Lung (tissue), 17 donors: ENCODE measurements at places on chromosomes 2 and 18.

DNA sequence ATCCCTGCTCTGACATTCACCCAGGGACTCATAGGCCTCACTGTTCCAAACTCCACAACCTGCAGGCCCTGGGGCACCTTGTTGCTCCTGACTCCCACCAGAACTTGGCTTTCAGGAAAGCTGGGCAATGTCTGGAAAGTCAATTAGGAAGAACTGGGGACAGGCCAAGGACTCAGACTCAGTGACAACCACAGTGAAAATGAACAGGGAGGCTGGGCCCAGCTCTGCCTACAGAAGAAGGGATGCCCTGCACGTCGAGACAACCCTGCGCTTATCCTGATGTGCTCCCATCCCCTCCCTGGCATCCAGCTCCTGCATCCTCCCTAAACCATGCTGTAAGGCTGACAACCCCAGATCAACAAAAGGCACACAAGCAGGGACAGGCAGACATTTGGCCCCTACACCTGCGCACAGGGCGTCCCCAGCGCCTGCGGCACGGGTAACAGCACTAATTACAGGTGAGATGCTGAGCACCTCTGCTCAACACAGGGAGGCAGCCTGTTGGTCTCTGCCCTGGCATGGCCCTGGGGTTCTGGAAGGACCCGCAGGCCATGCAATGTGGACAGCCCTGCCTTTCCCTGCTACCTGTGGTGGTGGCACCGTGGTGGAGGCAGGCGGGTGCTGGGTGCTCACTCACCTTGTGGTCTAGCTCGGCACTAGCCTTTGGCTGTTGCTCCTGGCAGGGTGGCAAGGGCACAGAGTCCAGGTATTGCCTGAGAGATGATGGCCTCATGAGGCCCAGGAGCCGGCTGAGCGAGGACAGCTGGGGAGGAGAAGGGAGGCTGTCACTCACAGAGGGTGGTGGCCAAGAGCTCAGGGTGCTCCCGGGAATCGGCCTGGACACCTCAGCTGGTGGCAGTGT, 23.6 kb upstream of the SEMA4C start:
- no peak for DNase-seq

- no peak for DNase-seq
Measured at GRCh38 chr18:72410399-72410798, 133.7 kb downstream of the CBLN2 start.

GRCh38 chr18:37435996-37436395, 129.6 kb downstream of the CELF4 start:
- DNase-seq, result no peak

GRCh38 chr2:190578158-190579057, 43.9 kb upstream of the NEMP2 start:
- DNase-seq, result peak; percentile 85

DNA sequence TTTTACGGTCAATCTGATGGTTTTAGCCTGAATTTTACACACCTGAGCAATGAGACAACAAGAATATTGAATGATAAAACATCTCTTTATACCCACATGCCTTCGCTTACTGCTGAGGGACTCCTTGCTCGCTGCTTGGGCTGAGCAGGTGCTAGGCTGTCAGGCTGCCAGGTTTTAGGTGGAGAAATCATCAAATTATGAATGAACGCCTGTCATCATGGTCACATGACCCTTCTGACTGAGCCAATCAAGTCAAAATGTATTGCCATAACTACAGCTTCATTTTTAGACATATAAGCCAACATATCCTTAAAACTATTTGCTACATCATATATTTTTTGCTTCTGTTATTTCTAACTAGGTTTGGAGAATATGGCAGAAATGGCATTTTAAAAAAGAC, 274.0 kb downstream of the LNPK start:
- DNase-seq, result no peak

DNA sequence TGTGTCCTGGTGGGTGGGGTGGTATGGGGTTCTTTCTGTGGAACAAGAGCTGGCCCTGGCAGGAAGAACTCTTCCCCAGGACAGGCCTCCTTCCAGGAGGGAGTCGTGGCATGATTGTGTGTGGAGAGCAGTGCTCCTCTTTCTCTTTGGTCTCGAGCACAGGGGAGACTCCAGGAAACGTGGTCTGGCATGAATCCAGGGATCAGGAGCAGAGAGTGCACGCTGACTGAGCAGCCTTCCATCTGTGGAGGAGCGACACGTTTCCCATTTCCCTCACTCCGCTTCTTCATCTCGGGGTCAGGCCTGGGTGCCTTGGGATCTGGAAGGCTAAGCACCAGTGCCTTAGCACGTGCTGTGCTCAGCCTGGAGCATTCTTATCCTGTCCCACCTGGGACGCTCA, 132.0 kb upstream of the HDAC4 start:
- DNase-seq, result no peak

DNA sequence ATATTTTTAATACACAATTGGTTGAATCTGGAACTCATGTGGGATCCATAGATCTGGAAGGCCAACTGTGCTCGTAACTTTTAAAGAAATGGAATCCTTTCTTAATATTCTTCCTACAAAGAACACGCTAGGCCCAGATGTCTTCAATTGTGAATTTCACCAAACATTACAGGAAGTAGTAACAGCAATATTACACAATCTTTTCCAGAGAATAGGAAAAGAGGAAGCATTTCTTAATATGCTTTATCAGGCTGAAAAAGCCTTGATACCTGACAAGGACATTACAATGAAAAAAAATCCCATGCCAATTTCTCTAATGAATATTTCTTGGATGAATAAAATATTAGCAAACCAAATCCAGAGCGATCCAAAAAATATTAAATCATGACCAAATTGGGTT, 80.3 kb upstream of the HAAO start:
- peak; percentile 46 for DNase-seq

GRCh38 chr2:122340246-122340645, 584.8 kb downstream of the TSN start:
- DNase-seq, result no peak

GRCh38 chr2:164898475-164898874, 56.9 kb downstream of the SLC38A11 start:
- no peak for DNase-seq

- no peak for DNase-seq
Measured at GRCh38 chr18:2083691-2084090, 487.6 kb downstream of the METTL4 start.

- no peak for DNase-seq
Measured at GRCh38 chr2:99545066-99545465, 55.2 kb upstream of the REV1 start.

GRCh38 chr2:160266037-160266551, 66.0 kb upstream of the ITGB6 start:
- no peak for DNase-seq

DNA sequence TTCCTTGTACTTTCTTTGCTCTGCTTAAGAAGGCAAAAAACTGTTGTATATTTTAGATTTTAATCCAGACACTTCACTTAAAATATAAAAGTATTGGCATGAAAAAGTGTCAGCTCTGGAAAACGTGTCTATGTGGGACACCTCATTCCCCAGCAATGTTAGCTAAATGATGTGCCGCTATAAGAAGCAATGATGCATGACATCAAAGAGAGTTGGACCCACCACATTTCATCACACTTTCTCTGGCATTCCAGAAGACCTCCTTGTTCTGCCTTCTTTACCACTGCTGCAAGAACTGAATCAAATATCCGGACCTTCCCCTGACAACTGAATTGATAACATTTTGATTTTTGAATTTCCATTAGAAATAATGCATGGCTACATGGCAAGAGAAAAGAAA, 242.4 kb upstream of the TANK start:
- DNase-seq, result no peak

GRCh38 chr2:16628314-16628713, 37.3 kb downstream of the CYRIA start:
- no peak for DNase-seq

DNA sequence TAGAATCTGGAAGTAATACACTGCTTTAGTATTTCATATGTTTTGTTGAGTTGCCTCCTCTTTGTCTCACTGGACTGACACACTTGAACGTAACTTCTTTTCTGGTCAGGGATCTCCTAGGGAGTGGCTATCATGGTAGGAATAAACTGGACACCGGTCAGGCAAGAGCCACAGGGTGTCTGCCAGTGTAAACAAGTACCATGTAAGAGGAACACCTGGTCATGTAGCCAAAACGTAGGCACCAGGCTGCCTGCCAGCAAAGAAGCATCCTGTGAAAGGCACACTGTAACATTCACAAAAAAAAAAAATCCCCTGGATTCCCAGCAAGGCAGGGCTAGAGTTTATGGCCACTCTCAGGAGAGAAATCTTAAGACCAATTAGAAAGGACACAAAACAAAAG, 372.8 kb upstream of the RND3 start:
- DNase-seq, result no peak

DNA sequence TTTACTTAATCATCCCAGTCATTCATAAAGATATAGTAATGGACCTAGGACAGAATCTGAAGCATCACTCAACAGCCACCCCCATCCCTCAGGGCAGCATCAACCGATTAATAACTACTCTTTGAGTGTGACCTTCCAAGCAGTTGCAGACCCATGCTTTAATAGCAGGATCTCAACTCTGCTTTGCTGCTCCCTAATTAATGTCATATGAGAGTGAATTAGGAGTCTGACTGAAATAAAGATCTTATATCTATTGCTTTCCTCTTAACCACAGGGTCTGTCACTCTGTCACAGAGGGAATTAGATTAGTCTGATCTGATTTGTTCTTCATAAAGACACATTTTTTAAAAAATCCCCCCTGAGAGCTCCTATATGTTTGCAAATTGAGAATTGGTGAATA, 46.1 kb upstream of the LRP1B start:
- no peak for DNase-seq

DNA sequence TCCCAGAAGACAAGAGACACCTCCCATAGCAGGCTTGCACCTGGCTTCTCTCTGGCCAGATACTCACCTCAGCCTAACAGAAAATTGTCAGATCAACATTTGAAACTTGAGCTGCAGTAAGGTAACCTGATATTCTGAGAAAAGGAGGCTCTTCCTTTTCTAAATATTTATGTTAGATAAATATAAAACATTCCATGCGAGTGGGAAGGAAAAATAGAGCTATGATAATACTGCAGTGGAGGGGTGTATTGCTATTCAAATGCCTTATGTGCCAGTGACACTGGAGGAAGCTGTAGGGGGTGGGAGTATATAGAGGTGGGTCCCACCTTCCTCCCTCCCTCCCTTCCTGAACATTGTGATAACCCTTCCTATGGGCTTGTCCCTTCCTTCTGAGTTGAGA, 515.5 kb upstream of the CHAC2 start:
- no peak for DNase-seq

GRCh38 chr2:12663306-12664037, 53.3 kb upstream of the TRIB2 start:
- DNase-seq, result no peak

- peak; percentile 72 for DNase-seq
Measured at GRCh38 chr2:160901613-160902012, 258.6 kb upstream of the TANK start.

GRCh38 chr2:102080451-102081242, 61.9 kb upstream of the IL1R1 start:
- no peak for DNase-seq
